ENCODE measurements at places on chromosomes 11 and 22.

DNA sequence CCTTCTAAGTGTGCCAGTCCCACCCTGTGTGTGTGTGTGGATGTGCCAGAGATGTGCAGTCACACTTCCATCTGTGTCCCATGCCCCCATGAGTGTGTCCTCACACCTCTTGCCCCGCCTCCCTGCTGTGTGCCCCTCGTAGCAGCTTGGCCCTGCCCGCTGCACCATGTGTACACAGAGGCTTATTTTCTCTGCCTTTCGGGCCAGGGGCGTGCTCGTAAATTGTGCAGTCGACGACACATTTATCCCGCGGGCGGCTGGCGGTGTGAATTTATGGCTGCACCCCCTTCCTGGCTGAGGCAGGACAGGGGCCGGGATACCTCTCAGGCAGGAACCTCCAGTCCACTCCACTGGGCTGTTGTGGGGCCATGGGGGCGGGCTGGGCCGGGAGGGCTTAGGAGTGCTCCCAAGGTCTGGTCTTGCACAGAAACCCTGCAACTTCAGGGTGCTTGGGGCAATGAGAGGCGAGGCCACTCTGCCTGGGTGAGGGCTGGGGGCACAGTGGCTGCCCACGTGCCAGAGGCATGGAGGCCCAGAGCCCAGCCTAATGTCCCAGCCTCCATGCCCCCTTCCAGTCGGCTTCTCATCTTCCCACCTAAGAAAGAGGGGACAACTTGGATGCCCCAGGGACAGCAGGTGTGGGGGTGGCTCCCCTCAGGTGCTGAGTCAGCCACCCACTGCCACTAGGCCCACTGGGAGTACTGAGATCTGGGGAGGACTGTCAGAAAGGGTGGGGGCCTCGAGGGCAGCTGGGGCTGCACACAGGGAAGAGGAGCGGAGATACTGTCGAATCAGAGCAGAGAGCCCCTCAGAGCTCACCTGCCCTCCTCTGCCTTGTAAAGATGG, 12.5 kb downstream of the GP1BB start:
- DNase-seq = no peak

GRCh38 chr22:17884084-17884483, 109.8 kb upstream of the BID start:
- DNase-seq = no peak

- no peak for DNase-seq
Measured at GRCh38 chr22:22939588-22940368, 52.2 kb downstream of the IGLL5 start.

DNA sequence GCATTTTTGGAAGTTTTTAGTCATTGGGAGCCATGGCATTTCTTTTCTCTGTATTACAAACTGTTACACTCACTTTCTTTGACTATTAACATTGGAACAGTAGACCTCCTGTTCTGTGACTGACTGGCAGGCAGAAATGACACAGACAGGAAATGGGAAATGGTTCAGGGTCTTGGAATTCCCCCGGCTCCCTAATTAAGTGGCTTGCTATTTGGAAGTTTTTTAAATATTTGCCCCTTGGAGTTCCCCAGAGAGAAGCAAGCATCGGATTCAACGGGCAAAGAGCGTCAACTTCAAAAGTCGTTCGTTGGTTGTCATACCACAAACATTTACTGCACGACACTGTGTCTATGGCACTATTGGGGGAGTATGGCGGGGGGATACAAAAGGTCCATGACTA, 1.1 kb upstream of the BIRC2 start:
- no peak for DNase-seq
